Mucosa of gallbladder (tissue), 1 donor: ENCODE measurements at places on chromosomes 1 and 21. TPM values are rescaled to one million over a fixed set of nuclear protein-coding genes. Genes with fewer than 3 reads are reported as not detected.

- no peak for DNase-seq
Measured at GRCh38 chr1:156476501-156477298, 23.9 kb downstream of the MEF2D start.

DNA sequence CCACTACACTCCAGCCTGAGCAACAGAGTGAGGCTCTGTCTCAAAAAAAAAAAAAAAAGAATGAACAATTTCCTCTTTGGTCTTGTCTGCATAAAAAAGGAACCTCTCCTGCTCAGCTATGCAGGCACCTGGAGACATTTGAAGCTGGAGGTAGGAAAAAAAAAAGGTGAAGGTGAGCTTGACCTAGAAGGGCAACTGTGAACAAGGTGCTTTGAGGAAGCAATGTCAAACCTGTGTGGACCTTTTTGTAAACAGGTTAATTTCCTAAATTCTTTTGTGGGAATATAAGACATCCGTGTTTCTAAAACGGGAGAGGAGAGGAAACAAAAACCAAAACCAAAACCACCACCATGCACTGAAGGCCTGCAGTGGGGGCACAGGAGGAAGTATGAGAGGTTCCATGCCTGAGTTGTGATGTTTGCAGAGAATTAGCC, 77.5 kb downstream of the SLC45A1 start:
- no peak for DNase-seq

DNA sequence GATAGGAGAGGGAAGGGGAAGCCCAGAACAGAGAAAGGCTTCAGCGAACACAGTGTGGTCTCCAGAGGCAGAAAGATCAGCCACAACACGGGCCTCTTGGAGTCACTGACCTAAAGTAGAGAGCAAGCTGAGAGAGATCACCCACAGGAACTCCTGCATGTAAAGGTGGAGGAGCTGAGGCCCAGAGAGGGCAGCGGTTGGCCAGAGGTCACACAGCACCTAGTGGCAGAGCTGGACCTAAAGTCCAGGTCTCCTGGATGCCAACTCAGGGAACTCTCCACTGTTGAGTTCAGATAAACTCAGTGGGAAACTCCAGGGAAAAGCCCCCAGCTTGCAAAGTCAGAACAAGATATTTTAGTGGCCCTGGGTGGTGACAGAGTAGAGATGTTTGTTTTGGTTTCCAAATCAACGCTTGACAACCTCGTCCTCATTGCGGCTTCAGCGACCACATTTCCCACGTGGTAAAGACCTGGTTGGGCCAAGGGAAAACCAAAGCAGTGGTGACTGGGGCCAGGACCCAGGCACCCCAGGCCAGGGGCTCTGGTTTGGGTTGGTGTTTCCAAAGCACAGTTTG, 4.6 kb downstream of the IFFO2 start:
- no peak for DNase-seq

GRCh38 chr21:44078411-44078981, 28.7 kb upstream of the PWP2 start:
- no peak for DNase-seq

GRCh38 chr1:40692429-40692895, 958 bp downstream of the NFYC start:
- peak; percentile 20 for DNase-seq

- no peak for DNase-seq
Measured at GRCh38 chr1:173276922-173277800, 70.0 kb upstream of the TNFSF4 start.

DNA sequence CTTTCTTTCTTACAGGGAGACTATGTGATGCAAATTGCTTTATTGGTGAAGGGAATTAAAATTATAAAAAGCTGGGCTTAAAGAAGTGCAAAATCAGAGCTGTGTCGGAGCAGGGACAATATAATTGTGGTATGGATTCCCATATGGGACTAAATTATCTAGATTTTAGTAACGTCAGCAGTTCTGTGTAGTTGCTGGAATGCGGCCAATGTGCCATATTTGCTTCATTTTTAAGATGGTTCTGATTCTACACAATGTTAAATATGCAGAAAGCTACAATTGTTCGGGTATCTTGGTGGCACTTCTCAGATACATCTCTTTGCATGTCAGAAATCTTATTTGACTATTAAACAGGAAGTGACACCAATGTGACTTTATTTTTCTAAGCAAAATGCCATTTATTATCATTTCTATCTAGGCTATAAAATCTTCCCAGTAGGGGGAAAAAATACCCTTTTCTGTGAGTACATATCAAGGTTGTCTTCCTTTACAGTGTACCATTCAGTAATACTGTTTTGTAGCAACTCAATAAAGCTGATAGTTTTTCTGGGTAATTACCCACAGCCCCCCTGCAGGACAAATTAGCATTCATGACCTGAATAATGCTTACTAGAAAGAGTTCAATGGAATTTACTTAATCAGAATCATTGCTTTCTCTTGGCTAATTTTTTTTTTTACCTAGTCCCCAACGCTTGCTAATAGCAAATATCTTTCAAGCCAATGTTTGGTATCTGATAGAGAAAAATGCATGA, 288.3 kb upstream of the ADGRL2 start:
- no peak for DNase-seq

DNA sequence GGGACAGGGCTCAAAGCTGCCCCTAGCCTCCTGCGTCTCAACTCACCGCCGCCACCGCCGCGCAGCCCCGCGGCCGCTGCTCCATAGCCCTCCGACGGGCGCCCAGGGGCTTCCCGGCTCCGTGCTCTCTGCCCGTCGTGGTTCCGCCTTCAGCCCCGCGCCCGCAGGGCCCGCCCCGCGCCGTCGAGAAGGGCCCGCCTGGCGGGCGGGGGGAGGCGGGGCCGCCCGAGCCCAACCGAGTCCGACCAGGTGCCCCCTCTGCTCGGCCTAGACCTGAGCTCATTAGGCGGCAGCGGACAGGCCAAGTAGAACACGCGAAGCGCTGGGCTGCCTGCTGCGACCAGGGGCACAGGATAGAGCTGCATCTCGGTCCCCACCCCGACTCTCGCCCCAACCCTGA, at the start of gene TNFRSF25:
TNFRSF25 (minus strand) TSS at position 151 of the 400 bp plus-strand sequence; CDS start at position 85, 66 bp downstream.
- no peak for DNase-seq

DNA sequence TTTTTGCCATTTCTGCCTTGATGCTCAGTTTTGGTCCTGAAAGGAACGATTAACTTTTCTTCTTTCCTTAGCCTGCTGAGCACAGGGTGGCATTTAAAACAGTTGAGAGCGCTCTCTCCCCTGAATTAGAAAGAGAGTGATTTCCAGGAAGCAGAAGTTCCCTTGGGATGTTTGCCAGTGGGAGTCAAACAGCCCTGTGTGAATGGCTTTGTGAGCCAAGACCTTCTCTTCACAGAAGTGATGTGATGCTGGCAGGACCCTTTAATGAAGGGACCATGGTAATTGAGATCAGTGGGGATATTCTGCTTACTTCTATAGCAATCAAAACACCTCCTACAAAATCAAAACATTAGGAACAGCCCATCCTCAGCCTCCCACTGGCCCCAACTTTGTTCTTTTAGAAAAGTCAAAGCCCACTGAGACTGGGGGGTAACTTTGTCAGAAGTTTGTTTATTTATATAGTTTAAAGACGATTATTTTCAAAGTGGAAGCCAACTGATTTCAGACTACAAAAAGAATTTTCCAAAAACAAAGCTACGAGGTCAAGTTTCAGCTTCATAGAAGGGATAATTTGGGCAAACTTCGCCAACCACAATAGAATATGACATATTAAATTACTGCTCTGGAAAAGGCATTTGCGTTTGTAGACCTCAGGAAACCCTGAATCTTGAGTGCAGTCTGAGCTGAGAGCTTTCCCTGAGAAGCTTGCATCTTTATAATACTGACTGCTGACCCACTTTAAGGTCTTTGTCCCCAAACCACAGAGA, 122.7 kb downstream of the GABPA start:
- no peak for DNase-seq

DNA sequence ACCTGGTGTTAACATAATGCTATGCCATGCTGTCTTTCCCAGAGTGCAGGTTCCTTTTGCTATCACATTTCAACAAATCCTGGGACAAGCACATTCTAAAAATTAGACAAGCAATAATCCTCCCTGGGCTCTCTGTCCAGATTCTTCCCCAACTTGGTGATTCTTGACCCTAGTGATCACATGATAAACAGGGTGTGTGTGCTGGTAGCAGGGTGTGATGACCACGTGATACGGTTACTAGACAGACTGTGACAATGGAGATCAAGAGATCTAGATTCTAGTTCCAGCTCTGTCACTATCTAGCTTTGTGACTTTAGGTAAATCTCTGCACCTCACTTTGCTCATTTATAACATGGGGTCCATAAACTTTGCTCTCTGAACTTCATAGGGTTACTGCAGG, 61.9 kb upstream of the HSD17B7 start:
- DNase-seq = no peak

- no peak for DNase-seq
Measured at GRCh38 chr1:40825435-40825788, 36.8 kb downstream of the CITED4 start.

Gene RGS8
- 0.03 TPM for total RNA-seq

Gene TRPM2
- 13.8 TPM for total RNA-seq

Gene KCNK1
- total RNA-seq = 24.5 TPM

Gene OR2AK2
- not detected for total RNA-seq

Gene RHBDL2
- 5.6 TPM for total RNA-seq

Gene F13B
- total RNA-seq = 2.3 TPM

Gene LEFTY1
- total RNA-seq = 1.5 TPM

Gene SPRR2A
- not detected for total RNA-seq
